ENCODE measurements at places on chromosomes 7 and 10. TPM values are rescaled to one million over a fixed set of nuclear protein-coding genes. Genes with fewer than 3 reads are reported as not detected.

MRLN gene
- not detected for total RNA-seq

ZNF485 gene
- 7.6 TPM for total RNA-seq

ASB4 gene
- total RNA-seq = not detected

KEL gene
- total RNA-seq = 0.20 TPM

MPP7 gene
- total RNA-seq = 6.6 TPM

MRC1 gene
- total RNA-seq = 1.4 TPM

HMX2 gene
- not detected for total RNA-seq

BTBD16 gene
- total RNA-seq = not detected

All from CD8-positive, alpha-beta memory T cell (primary cell).